Neural cell (in vitro differentiated cells): ENCODE measurements at places on chromosomes 7 and 10. TPM values are rescaled to one million over a fixed set of nuclear protein-coding genes. Genes with fewer than 3 reads are reported as not detected.

Gene SLC26A4
- polyA plus RNA-seq, result not detected in 2 replicates

Gene HKDC1
- 0.07 TPM in 1 of 2 replicates, not detected in the other for polyA plus RNA-seq

Gene TCF7L2
- 0.48 and 1.7 TPM in 2 replicates for polyA plus RNA-seq

Gene GJD4
- not detected in 2 replicates for polyA plus RNA-seq

Gene ANKRD61
- not detected in 2 replicates for polyA plus RNA-seq

Gene SLC16A12
- 0.04 TPM in 1 of 2 replicates, not detected in the other for polyA plus RNA-seq
